ENCODE measurements at places on chromosomes 2 and 18. TPM values are rescaled to one million over a fixed set of nuclear protein-coding genes. Genes with fewer than 3 reads are reported as not detected.

ANO7 gene
- 1.3 TPM for total RNA-seq

MTERF4 gene
- 24.9 TPM for total RNA-seq

SUPT7L gene
- 30.8 TPM for total RNA-seq

CKAP2L gene
- 1.9 TPM for total RNA-seq

CDH2 gene
- 15.0 TPM for total RNA-seq

FAM237A gene
- total RNA-seq = not detected

POTEJ gene
- not detected for total RNA-seq

GCKR gene
- not detected for total RNA-seq

RESP18 gene
- not detected for total RNA-seq

NT5C1B gene
- not detected for total RNA-seq

NDC80 gene
- 1.7 TPM for total RNA-seq

CRYBA2 gene
- total RNA-seq = not detected

CLEC4F gene
- 0.20 TPM for total RNA-seq

INO80B gene
- total RNA-seq = 27.1 TPM

IL36A gene
- total RNA-seq = not detected

MARCHF4 gene
- 0.15 TPM for total RNA-seq

CCDC68 gene
- total RNA-seq = 13.8 TPM

AKAIN1 gene
- not detected for total RNA-seq

TRIM43 gene
- total RNA-seq = not detected

SLC8A1 gene
- total RNA-seq = 39.7 TPM

MEP1B gene
- total RNA-seq = not detected

ATP6V1C2 gene
- 0.17 TPM for total RNA-seq

HAAO gene
- total RNA-seq = 6.2 TPM

MYL1 gene
- total RNA-seq = not detected

AGFG1 gene
- total RNA-seq = 69.8 TPM

IKZF2 gene
- 11.6 TPM for total RNA-seq

PLCL1 gene
- total RNA-seq = 3.4 TPM

C2orf78 gene
- not detected for total RNA-seq

ATP5MC3 gene
- total RNA-seq = 170 TPM

DNAJC5G gene
- not detected for total RNA-seq

SPEG gene
- total RNA-seq = 7.3 TPM

ZSWIM2 gene
- not detected for total RNA-seq

HOXD10 gene
- not detected for total RNA-seq

SERPINB13 gene
- not detected for total RNA-seq

LRATD1 gene
- 3.3 TPM for total RNA-seq

ITGAV gene
- 175 TPM for total RNA-seq

ALLC gene
- not detected for total RNA-seq

SAG gene
- total RNA-seq = not detected

HOXD11 gene
- not detected for total RNA-seq

NEB gene
- 1.3 TPM for total RNA-seq

CMPK2 gene
- 20.2 TPM for total RNA-seq

FABP1 gene
- not detected for total RNA-seq

GPAT2 gene
- total RNA-seq = 7.3 TPM

LIPG gene
- 47.1 TPM for total RNA-seq

Data from left lung (tissue), 14 donors.